ENCODE measurements at places on chromosomes 6 and 20.

GRCh38 chr6:130244728-130245127 lies 22.0 kb upstream of the SAMD3 start:
- no peak for DNase-seq

DNA sequence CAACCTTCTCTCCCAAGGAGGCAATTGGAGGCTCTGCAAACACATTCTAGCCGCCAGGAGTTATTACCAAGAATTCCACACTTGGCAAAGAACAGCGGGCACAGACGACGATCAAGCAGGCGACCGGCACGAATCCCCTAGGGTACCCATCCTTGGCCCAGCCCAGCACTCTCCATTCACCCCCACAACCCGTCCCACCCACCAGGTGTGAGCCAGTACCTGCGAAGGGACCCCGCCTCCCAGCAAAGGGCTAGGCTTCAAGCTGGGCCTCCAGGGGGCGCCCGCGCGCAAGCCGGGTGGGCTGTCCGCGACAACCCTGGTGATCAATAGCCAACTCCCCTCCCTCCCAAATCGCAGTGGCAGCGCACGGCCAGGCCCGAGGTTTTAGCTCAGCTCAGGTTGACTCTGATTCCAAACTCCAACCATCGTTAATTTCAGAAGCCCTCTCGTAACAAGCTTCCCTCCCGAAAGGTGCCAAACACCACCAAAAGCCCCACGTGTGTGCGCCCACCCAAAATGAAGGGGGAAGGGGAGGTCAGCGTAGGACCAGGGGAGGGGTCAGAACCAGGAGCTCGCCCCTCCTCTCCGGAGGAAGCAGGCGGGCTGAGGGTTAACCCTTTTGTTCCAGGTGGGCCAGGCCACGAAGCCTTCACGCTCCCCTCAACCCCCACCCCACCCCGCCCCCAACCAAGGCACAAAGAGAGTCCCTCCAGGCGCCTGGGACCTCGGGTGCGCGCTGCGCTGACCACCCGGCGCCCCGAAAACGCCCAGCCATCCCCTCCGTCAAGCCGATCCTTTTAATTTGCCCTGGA lies 2.1 kb downstream of the SALL4 start:
- DNase-seq: no peak

DNA sequence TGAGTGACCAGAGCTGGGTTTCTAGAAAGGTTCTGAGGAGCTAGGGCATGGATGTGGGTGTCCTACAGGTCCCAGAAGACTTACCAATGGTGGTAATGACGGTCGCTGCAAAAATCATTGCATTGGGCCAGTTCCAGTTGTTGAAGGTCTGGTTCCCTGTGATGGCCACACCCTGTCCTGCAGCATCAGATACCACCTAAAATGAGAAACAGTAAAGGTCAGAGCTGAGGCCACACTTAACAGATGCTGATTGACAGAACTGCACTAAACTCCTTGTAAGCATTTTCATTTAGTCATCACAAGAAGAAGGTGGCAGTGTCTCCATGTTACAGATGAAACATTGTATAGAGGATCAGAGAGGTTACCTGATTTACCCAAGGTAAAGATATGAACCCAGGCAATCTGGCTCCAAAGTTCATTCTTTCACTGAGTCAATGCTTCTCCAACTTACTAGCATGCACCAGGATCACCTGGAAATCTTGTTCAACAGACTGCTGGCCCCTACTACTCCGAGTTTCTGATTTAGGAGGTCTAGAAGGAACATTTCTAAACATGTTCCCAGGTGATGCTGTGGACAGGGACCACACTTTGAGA lies 33.4 kb downstream of the KCNK5 start:
- DNase-seq: no peak

GRCh38 chr6:168097621-168098430 lies 18.8 kb upstream of the FRMD1 start:
- no peak for DNase-seq

GRCh38 chr20:46901638-46902037 lies 7.0 kb downstream of the EYA2 start:
- no peak for DNase-seq

DNA sequence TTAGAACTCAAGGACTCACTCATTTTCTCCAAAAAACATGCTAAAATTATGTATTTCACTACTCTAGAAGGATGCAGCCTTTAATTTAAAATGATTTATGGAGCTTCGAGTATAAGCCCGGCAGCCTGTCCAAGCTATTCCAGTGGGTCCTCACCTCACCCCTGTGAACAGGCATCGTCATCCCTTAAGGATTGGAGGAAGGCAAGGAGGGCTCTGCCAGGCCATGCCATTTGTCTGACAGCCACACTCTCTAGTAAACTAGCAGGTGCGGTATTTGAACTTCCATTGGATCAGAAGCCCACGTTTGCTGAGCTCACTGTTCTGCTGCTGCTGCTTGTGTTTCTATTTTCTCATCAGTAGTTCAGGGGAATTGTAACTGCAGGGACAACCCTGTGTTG lies 39.8 kb upstream of the NAA20 start:
- no peak for DNase-seq

DNA sequence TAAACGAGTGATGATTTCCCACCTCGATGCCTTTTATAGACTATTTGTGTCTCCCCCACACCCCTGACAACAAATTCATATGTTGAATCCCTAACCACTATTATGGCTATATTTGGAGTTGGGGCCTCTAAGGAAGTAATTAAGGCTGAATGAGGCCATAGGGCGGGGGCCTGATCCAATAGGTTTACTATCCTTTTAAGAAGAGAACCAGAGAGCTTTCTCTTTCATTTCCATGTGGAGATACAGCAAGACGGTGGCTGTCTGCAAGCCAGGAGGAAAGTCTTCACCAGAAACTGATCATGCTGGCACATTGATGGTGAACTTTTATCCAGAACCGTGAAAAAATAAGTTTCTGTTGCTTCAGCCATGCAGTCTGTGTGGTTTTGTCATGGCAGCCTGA lies 38.9 kb upstream of the CLIC5 start:
- DNase-seq: no peak

DNA sequence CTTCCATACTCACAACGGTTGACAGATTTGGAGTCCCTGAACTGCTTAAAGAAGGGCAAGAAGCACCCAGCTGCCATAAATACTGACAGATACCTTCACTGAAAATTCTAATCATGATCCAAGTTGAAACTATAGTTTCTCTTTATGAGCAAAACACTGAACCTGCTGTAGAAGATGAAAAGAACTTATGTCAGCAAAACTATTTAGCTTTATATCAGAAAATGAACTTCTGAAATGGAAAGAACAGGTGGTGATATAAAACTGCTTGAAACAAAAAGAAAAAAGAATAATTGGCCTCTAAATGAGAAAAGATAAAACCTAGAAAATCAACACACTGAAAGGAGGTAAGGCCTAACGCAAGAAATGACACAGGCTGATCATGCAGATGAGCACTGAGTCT lies 72.4 kb downstream of the HACE1 start:
- DNase-seq: no peak

DNA sequence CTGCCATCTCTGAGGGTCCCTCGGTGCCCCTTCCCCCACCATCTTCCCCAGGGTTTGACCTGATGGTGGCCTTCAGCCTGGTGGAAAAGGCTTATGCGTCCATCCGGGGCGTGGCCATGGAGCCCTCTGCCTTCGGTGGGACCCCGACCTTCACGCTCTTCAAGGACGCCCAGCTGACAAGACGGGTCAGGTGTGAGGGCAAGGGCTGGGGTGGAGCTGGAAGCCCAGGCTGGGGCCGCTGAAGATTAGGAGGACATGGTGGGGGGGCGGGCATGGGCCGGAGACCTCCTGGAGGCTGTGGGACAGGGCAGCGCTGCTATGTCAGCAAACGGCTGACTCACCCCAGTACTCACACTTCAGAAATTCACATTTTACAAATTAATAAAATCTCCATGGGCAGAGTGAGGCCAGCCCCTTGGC lies 23.5 kb downstream of the COL20A1 start:
- no peak for DNase-seq

DNA sequence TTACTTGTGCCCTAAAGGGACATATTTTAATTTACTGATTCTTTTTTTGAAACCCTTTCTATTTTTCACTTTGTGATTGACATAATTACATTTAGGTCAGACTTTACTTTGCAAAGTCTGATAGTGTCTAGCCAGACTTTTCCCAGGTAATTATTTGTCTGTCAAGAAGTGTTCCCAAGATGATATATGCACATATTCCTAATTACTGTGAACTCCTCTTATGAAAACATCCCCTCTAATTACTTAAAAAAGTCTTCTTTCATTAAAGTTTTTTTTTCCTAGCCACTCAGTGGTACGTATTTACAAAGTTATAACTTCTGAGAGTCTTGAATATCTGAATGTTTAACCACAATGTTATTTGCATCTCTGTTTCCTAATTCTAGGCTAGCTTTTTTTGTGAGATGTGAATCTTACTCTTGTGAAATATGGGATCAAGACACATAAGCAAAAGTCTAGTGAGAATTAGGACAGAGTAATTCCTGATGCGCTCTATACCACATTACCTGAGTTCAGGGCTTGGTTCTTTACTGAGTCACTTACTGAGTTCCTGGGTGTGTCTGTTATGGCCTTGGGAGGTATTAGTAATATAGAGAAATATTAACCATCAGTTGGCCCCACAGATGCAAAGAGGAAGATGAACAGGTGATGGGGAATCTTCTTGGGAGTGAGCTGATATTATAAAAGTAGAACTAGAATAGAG lies 27.9 kb downstream of the FAM83B start:
- no peak for DNase-seq

- no peak for DNase-seq
Measured at GRCh38 chr6:24501374-24501773, 6.6 kb downstream of the ALDH5A1 start.

- DNase-seq: peak; percentile 21
Measured at GRCh38 chr6:15763837-15764236, 101.0 kb upstream of the DTNBP1 start.

- no peak for DNase-seq
Measured at GRCh38 chr20:45329497-45330319, 18.5 kb downstream of the SDC4 start.

- DNase-seq: peak; percentile 12
Measured at GRCh38 chr6:161303628-161304340, 29.9 kb upstream of the AGPAT4 start.

GRCh38 chr6:45606831-45607400 lies 229.2 kb upstream of the SUPT3H start:
- DNase-seq: no peak

- DNase-seq: no peak
Measured at GRCh38 chr6:26087284-26088115, at the start of gene HFE. TSS of gene HFE (plus strand) at chr6:26087429. CDS start at chr6:26087441, 12 bp downstream.

GRCh38 chr20:15949391-15949790 lies 623.9 kb downstream of the KIF16B start:
- no peak for DNase-seq

DNA sequence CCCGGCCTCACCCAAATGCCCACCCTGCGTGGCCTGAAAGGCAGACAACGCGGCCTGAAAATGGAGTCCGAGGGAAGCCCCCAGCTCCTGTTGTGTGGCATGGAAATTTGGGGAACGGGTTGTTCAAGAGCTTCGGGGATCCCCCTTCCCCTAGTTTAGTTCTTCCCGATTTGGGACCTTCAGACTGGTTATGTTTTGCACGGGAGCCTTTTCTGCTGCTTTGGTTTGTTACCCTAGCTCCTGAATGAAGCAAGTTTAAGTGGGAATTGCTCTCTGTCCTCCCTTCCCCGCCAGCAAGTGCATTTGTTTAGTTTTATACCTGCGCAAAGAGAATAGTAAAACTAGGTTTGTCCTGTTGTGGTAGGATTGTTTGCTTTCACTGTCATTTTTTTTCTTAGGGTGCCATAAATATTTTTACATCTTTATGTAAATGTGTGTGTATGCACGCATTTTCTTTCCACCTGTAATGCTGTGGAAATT lies 604 bp downstream of the SH3BGRL2 start:
- no peak for DNase-seq

DNA sequence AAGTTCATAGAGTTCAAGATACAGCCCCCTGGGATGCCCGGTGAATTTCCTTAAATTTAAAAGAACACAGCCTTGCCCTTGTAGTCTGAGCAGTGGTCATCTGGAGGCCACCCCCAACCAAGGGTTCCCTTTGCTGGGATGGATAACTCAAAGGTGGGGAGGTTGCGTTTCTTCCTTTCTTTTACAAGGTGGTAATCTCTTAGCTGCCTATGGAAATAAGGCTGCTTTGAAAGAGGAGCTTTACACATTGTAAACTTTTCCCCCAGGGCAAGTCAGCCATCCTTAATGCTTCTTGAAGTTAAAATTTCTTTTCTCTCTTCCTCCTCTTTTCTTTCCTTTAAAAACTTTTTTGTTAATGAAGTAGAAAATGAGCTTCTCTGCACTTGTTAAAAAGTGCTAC lies 71.2 kb upstream of the PRDM1 start:
- no peak for DNase-seq

DNA sequence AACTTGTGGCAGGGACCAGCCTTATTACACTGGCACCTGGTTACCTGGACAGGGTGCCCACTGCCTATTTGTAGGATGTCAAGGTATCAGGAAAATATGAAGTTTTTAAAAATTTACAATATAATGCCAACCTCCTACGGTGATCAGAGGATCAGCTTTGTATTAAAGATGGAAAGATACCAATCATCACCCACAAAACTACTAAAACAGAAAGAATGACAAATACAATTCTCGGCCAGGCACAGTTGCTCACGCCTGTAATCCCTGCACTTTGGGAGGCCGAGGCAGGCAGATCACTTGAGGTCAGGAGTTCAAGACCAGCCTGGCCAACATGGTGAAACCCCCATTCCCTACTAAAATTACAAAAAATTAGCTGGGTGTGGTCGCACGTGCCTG lies 18.4 kb upstream of the PRND start:
- DNase-seq: no peak

GRCh38 chr6:168027521-168027920 lies 30.1 kb downstream of the KIF25 start:
- no peak for DNase-seq

DNA sequence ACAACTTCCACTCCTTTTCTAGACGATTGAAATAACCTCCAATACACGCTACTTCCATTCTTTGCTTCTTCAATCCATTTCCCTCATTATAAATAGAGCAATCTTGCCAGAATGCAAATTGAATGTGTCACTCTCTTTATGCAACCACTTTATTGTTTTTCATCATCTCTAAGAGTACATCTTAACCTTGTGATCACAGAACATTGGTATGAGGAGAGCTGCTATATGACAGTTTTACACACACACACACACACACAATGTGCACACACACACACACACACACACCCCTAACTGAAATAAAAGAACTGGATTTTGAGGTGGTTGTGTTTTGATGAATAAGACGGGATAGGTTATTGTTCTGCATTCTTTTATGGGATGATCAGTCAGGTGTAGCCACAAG lies 187.0 kb downstream of the HDGFL1 start:
- peak; percentile 52 for DNase-seq
